ENCODE measurements at places on chromosomes 16 and 17.

DNA sequence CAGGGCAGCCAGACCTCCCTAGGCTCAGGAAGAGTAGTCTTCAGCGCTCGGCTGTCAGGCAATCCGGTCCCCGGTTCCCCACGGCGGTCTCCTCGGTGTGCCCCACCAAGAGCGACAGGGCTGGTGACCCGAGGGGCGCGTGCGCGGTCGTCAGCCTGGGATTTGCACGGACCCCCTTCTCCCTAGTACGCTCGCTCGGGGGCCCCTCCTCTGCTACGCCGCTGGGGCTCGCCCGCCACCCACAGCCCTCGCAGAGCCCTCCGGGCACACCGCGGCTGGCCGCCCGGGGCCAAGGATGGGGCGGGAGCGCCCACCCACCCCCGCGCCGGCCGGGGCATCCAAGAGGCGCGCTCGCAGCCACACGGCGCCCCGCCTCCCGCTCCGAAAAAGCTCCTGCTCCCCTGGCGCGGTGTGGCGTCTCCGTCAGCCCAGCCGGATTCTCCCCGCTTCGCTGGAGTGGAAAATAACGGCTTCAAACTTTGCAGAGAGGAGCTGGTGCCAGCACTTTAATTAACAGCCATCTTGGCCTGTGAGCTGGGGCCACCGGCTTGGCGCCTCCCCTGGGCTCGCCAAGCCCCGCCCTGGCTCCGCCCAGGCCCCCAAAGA, 2.1 kb upstream of the C1QL1 start:
- no peak for DNase-seq

DNA sequence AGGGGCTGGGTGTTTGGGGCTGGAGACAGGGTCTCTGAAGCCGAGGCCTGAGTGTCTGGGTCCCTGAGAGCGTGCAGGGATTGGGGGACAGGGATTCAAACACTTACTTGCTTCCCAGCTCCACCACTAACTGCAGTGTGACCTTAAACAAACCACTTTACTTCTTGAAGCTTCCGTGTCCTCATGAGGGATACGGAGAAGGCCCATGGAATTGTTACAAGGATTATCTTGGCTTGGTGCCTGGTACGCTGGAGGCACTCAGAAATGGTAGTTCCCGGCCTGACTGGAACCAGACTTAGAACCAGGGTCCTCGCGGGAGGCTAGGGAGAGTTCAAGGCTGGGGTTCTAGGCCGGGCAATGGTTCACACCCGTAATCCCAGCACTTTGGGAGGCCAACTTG, 2.9 kb upstream of the CXCL16 start:
- no peak for DNase-seq

DNA sequence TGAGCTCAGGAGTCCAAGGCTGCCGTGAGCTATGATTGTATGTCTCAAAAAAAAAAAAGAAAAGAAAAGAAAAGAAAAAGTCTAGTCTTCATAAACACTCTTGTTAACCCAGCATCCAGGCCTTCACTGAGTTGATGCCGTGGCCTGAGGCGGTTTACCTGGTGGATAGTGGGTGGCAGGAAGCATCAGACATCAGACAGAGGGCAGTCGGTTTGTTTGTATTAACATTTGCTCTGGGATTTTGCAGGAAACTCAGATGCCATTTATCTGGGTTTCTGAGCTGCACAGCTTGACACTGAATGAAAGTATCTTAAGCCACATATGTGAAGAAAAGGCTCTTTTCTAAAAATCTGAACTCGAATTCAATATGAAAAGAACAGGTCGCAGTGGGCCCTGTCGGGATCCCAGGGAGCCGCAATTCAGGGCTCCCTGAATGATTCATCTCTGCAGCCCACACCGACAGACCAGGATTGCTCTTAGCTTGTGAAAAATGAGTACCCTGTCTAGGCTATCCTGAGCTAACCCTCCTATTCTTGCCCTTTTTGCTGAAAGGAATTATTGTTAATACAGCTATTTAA, 1.1 kb upstream of the DBNDD1 start:
- DNase-seq, result no peak

DNA sequence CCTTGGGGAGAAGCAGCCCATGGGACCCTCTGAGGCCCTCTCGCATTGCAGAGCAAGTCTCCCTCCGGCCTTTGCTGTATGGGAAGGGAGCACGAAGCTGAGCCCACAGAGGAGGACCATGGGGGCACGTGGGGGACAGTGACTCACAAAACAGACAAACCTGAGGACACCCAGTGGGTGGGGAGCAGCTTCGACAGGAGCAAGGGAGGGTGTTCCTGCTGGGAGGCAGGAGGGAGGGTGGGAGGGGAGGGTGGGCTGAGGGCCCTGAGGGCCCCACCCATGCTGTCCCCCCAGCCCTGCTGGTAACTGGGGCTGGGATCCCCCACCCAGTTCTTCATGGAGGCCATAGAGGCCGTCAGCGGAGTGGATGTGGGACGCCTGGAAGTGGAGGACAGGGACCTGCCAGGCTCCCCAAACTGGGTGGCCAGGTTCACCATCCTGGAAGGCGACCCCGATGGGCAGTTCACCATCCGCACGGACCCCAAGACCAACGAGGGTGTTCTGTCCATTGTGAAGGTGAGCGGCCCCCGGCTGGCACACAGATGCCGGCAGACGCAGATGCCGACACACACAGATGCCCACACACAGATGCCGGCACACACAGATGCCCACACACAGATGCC, 12.5 kb downstream of the SLC22A31 start:
- DNase-seq, result no peak

- DNase-seq, result no peak
Measured at GRCh38 chr16:84806256-84806889, 13.4 kb upstream of the CRISPLD2 start.

GRCh38 chr17:57481910-57482391, 225.6 kb downstream of the MSI2 start:
- DNase-seq, result no peak

- DNase-seq, result no peak
Measured at GRCh38 chr16:25063102-25063501, 47.9 kb upstream of the ARHGAP17 start.

DNA sequence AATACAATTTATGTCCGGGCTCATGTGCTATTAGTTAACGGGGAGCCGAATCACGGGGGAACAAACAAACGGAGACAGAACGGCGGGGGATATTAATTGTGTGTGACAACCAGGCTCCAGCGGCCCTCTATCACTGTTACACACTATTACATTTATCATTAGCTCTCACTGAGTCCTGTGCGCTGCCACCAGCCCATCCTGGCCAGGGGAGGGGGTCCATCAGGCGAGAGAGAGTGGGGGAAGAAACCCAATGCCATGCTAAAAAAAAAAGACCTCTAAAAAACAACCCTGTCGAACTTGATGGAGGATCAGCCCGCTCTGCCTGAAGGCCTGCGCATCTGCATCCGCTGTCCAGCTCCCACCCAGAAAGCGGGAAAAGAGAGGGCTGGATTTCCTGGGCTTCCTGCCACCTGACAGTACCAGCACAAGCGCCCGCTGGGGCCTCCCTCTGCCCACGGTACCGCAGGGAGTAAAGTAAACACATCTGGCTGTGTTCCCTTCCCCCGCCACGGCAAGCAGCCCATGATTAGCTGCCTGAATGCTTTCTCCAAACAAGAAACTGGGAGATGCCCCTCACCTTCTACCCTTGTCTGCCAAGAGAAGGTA, 41.7 kb downstream of the PIPOX start:
- DNase-seq, result no peak

GRCh38 chr16:6864671-6865070, 468.0 kb upstream of the RBFOX1 start:
- DNase-seq, result no peak

- no peak for DNase-seq
Measured at GRCh38 chr16:57032931-57033330, 43.6 kb downstream of the NLRC5 start.

DNA sequence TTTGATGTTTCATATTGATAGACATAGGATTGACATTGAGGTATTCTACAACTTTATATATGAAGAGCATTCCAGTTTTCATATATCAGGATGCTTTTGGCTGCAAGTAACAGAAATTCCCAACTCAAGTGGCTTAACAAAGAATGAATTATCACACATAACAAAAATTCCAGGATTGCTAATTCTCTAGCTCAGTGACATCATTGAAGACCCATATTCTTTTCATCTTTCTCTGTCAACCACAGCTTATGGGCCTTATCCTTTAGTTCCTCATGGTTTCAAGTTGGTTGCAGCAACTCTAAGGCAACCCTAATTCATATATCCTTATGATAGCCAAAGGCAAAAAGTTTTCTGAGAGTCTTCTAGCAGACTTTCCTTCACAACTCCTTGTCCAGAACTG, 91.5 kb upstream of the HAS3 start:
- DNase-seq, result no peak

GRCh38 chr17:28196636-28197035, 122.4 kb upstream of the TMEM97 start:
- no peak for DNase-seq

DNA sequence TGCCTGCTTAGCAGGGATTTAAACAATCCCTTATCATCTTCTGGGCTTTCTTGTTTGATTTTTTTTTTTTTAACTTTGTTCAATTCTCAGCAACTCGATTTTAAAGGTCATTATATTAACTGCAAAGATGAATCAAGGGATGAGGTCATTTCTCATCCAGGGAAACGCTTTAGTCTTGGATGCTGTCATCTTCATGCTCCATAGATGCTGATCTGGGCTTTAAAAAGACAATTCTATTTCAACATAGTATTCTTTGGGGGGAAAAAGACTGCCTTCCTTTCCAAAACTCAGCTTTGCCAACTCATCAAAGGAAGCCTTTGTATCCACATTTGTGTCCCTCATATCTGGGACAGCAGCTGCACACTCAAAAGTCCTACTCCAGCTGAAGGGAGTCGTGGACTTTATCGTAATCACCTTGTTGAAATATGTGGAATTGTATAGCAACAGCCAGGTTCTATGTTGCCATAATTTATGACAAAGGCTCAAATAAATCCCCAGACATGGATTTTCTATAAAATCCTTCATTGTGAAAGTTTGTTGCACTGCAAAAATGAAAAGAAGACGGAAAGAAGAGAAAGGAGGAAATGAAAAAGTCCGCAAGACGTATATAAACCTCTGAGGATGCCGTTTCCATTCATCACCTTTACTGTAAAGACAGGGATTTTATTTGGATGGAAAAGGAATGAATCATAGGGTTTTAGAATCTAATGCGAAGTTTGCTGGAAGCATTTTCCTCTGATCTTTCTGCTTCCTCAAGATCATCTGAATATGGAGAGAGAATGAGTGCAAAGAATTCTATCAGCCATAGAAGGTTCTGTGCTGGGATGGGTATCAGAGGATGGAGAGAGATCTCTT, 48.6 kb upstream of the XYLT1 start:
- DNase-seq, result no peak

DNA sequence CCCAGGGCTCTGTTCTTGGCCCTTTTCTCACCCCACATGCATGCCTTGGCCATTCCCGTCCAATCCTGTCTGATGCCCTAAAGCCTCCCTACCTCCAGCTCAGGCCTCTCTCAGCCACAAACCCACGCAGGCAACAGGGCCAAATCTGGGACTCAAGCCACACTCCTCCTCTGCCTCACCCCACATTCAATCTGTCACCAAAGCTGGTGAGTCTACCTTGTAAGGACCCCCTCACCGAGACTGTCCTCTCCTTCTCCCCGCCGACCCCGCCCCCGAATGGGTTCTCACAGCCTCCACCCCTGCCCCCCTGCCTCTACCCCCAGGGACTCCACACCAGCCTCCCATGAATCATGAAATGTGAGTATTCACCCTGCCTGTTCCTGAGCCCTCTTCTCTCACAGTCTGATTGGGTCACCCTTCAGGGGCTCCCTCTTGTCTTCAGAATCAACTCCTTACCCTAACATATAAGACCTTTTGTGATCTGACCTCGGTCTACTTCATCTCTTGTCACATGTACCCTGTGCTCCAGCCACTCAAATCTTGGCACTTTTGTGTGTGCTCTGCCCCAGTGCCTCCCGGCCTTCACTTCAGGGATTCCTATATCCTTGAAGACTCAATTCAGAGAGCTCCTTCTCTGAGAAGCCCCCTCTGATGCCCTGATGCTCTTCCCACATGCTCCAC, 10.7 kb downstream of the EPOP start:
- DNase-seq, result no peak

- DNase-seq, result no peak
Measured at GRCh38 chr17:27600471-27600870, 30.5 kb upstream of the LGALS9 start.

DNA sequence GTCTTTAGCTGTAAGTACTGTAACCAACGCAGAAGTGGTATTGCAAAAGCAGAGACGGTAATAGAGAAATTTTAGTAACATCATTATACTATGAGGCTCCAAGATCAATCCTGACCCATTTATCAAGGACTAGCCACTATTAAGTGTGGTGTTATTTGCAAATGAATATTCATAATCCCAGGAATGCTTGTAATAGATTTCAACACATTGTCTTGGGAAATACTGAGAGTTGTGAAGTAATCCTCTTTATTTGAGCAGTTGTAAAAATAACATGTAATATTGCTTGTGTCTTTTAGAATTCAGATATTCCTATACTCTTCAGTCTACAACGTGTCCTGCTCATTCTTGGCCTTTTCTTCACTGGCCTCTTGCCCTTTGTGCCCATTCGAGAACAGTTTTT, 46.4 kb downstream of the GDPD1 start:
- DNase-seq, result no peak
